BE2C (cell line): ENCODE measurements at places on chromosomes 3 and 15.

GRCh38 chr3:179474480-179474879 lies 23.2 kb upstream of the GNB4 start:
- DNase-seq = no peak

DNA sequence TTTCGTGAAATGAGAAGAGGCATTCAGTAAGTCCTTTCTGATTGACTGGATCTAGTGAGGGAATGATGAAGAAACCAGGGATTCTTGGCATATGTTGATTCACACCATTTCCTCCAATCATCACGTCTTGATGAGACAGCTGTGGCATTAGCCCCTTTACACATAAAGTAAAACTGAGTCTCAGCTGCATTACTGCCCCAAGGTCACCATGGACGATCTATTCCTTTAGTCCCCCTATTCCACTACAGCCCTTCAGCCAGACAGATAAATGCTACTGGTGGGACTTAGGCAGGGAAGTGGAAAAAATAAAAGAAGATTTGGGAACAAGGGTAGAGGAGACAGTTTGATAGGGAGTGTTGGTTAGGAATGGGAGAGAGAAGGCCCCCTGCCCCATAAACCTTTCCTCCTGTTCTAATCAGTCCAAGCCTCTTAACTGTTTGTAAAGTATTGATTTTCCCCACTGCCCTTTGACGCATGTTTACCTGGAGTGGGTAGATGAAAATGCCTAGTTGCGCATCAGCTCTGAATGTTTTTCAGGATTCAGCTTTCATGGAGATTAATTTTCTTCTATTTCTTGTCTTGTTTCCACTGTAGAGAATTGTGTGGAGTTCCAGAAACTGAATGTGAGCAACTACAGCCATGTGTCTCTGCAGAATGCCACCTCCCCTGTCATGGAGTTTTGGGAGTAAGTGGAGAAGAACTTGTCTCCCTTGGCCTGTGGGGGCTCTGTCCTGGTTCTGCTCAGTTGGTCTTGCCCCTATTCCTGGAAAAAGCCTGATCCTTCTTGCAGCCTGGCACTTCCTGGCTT lies 6.9 kb downstream of the SLC6A11 start:
- no peak for DNase-seq

DNA sequence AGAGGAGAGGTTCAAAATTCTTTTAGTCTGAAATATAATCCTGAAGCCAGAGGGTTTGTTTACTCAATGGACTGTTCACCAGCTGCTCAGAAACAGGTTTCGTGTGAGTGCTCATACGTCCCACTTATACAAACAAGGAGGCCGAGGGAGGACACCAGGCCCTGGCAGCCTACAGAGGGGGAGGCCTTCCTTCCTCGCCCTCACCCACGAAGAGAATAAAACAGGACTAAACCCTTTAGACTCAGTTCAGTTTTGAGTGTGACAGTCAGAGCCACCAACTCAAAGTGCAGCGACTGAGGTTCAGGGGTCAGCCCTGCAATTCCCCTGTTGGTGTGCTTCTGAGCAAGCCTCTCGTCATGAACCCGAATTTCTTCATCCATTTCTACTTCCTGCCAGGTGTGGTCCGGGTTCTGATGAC lies 17.3 kb downstream of the FAM174B start:
- DNase-seq = no peak

GRCh38 chr3:43389388-43390254 lies 103.3 kb downstream of the SNRK start:
- no peak for DNase-seq

GRCh38 chr3:54171509-54171908 lies 49.2 kb downstream of the CACNA2D3 start:
- DNase-seq = no peak

DNA sequence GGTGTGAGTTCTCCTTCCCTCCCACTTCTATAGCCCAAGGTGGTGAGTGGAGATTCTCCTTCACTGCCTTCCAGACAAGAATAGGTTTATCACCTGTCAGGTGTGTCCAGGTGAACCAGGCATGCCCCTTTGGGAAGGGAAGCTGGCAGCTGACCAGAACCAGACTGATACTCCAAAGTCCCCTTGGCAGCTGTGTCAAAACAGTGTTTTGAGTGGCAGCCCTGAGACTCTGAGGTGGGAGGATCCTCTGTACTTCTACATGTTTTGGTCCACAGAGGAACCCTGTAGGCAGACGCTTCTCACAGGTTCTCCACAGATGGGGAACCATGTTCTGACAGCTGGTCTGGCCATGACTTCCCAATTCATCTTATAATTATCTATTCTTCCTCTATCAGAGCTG lies 30.1 kb downstream of the ISL2 start:
- DNase-seq = no peak

DNA sequence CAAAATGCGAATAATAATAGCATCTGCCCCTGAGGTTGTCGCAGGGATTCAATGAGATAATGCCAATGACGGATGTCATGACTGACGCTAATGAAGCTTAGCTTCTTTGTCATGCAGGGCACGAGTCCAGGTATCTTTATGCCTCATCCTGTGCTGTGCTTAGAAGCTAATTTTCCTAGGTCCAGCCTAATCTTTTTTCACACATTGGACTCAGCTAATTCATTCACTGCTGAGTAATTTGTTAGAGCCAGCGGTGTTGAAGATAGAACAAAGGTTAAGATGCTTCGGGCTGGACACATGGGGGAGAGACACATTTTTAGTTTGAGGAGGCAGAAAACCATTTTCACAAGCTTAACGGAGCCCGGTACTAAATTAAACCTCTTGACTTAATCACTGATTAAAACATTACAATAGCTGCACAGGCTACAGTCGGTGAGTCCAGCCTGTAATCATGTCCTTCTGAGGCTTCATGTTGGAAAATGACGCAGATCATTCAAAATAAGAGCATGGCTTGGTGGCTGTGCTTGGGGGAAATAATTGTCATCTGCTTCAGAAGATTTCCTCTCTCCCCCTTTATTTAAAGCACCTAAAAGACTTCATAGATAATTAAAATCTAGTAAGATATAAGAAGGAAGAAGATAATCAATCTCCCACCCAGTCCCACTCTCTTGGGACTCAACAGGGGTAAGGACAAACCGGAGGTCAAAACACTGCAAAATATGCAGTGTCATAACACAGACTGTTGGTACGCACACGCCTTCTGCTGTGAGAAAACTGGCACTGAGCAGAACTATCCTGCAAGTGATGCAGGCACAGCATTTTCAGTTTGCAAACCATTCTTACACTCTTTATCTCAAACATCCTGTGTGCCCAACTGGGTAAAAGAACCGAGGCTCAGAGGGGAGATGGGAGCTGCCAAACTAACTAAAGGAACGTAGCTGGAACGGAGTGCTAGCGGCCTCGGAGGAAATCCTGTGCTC lies 3.3 kb upstream of the CCDC174 start:
- no peak for DNase-seq

- DNase-seq = no peak
Observed at GRCh38 chr3:119630880-119631329, 29.5 kb downstream of the POPDC2 start.

- no peak for DNase-seq
Observed at GRCh38 chr3:187062526-187063177, 76.6 kb downstream of the RPL39L start.

- no peak for DNase-seq
Observed at GRCh38 chr3:95277613-95278012, 1214.8 kb downstream of the NSUN3 start.

DNA sequence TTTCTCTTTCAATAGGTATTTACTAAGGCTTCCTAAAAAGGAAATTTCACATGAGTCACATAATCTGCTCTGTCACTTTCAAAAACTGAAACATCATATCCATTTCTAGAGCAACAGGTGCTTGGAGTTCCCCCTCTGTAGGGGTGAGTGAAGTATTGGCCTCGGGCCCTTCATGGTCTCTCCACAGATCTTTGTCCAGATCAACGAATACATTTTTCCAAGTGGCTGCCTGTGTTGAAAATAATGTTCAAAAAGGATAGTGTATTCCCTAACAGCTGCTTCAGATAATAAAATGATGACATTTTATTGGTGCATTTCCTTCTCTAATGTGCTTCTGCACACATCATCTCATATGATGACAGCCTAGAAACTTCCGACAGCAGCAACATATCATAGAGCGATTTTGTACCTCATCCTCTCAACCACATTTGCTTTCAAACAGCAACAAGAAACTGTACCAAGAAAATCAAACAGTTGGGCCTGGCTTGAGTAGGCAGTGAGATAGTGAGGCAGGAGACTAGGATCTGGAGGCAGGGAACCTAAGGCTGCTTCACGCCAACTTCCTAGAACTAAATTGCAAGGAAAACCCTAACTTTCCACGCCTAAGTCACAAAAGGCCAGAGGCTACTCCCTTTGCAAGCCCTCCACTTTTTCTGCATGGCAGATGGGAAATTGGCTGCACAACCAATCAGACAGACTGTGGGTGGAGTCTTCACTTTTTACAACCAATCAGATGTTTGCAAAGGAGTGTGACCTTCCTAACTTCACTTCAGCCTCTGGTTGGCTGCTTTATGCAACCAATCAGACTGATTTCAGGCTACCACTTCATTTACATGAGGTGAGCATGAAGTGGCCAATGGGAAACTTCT lies 340.2 kb downstream of the LRRC3B start:
- no peak for DNase-seq
